ENCODE measurements at places on chromosomes 5 and 9.

- no peak for DNase-seq
Measured at GRCh38 chr5:32394981-32395380, 49.6 kb downstream of the ZFR start.

GRCh38 chr5:13585324-13585723, 359.2 kb downstream of the DNAH5 start:
- no peak for DNase-seq

GRCh38 chr9:37514999-37515398, 29.3 kb downstream of the POLR1E start:
- DNase-seq = no peak

GRCh38 chr5:6744841-6745705, 31.8 kb downstream of the TENT4A start:
- DNase-seq = no peak

DNA sequence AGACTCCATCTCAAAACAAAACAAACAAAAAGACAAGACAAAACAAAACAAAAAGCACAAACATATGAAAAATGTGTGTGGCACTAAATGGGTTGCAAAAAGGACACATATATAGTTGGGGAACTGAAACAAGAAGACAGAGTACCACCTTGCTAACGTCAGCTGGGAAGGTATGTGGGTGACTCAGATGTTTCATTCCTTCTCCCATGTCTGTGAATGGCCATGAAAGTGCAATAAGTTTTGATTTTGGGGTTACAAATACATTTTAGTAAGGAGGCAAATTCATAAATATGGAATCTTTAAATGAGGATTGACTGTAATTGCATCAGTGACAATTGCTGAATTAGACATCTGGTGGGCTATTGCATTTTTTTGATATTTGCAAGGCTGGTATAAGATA, 81.6 kb upstream of the KLF4 start:
- no peak for DNase-seq

DNA sequence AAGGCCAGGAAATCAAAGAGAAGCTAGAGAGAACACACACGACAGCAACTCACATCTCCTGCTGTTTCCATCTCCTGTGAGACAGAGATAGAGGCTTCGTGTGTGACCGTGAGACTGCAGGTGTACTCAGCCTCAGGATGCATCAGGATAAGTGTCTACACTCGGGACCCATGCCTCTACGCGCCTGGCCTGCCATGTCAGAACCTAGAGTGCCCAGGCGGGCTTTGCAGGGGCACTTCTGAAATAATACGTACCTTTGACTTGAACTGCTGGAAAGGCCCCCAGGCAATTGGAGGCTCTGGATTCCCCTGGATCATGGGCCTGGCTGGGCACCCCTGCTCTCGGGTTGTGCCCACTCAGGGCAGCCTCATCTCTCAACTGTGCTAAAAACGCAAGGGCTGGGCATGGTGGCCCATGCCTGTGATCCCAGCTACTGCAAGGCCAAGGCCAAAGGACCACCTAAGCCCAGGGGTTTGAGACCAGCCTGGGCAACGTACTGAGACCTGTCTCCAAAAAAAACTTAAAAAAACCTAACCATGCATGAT, 13.0 kb downstream of the CLPTM1L start:
- no peak for DNase-seq

DNA sequence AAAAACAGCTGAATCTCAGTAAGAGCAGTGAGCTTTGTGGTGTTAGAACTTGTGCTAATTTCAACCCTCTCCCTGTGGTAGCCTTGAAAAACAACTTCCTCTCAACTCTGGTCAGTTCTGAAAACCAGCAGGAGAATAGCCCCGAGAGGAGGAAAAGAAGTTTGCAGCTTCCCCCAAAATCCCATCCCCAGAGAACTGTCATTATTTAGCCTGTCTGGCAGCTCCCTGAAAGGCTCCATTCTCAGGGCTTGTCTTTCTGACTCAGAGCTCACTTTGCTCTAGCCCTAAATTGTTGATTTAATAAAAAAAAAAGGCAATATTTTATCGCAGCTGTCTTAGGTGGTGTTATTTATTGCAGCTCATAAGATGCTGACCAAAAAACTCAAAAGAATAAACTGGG, 11.4 kb upstream of the SLC45A2 start:
- DNase-seq = no peak

GRCh38 chr9:116238225-116238624, 84.6 kb downstream of the PAPPA start:
- DNase-seq = peak; percentile 91

DNA sequence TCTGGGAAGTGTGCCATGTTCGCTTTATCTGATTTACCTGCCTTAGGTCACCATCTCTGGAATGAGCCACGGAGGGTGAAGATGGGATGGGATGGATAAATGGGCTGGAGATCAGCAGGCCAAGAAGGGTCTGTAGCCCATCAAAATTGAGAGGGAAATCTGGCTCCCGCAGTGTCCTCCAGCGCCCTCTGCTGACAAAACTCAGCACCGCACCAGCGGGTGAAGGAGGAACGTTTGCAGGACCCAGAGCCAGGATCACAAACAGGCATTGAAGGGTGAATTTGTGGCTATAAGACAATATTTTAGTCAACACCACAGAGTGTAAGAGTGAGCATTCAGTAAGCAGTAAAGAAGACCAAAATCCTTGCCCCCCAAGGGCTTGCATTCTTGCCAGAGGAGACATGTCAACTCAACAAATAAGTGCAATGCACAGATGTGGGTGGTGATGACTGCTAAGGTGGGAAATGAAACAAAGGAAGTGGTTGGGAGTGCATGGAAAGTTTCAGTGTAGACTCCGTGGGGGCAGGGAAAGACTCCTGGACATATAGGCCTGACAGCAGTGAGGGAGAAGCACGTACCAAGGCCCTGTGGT, 124.4 kb downstream of the TENT4A start:
- DNase-seq = no peak

GRCh38 chr5:174608631-174609097, 115.7 kb upstream of the MSX2 start:
- no peak for DNase-seq

GRCh38 chr9:136160995-136161610, 42.4 kb upstream of the TMEM250 start:
- DNase-seq = no peak

DNA sequence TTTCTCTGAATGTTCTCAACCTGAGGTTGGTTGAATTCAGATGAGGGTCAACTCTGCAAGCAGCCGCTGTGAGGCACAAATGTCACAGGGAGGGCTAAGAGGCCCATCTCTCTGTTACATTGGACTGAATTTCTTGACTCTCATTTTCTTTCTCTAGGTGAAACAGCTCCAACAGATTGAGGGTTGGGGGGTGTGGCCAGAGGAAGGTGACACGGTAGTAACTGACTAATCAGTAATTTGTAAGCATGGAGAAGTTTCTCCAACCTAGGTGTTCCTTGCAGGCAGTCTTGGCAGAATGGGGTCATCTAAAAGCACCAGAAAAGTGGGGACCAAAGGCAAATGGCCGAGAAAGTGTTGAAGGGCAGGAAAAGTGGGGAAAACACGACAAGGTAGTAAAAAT, 16.8 kb downstream of the CCT5 start:
- no peak for DNase-seq
